ENCODE measurements at places on chromosomes 1 and 21.
A peak's percentile ranks its signal among the peaks of the same experiment; 100 is the strongest.

GRCh38 chr1:8569242-8569641 lies 248.2 kb downstream of the RERE start:
- DNase-seq = no peak

DNA sequence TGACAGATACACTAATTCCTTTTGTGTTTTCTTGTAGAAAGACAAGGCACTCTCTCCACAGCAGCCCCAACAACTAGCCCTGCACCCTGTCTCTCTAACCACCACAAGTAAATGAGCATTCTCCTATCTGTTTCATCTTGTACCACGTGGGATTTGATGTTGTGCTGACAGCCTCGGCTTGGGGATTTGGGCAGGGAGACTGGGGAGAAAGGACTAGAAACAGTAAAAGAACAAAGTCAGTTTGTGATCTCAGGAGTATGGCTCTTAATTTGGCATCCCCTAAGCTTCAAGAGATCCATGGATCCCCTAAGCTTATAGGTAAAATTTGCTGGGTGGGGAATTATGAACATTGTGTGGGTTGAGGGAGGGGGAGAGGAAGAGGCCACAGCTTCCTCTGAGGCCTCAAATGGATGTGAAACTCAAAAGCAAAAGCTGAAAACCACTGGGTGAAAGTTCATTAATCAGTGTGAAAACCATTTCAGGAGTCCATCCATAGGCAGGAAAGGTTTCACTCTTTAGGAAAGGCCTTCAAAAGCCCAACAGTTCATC lies 3.1 kb downstream of the C1orf162 start:
- peak; percentile 46 for DNase-seq

DNA sequence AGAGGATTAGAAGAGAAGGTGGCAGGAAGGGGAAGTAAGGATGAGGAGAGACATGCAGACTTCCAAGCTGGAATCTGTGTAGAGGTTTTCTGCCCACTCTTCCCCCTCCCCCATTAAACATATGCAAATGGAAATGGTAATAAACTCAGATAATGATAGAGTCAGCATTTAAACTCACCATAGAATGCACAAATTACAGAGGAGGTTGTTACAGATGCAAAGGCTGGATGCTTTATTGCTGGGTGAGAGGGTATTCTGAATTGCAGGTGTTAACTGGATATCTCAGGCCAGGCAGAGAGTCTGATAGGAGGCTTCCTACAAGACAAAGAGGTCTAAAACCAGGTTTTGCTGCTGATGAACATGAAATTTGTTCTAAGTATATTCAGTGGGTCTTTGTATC lies 372.5 kb downstream of the SEC16B start:
- no peak for DNase-seq

DNA sequence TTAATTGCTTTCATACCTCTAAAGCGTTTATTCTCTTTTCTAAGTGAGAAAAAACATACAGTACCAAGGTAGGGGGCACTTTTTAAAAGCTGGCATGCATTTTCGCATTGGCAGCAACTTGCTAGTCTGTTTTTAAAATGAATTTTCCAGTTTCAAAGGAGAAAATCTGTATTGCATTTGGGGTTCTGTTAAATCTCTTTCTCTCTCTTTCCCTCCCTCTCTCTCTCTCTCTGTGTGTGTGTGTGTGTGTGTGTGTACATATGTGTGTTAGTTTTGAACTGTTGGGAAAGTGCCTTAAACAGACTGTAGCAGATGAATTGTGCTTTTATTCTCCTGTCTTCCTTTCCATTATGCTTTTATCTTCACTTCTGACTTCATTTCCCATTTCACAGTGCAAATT lies 7.3 kb downstream of the NIBAN1 start:
- DNase-seq = no peak

GRCh38 chr1:14435368-14436023 lies 163.0 kb upstream of the KAZN start:
- no peak for DNase-seq

- DNase-seq = no peak
Measured at GRCh38 chr1:235101558-235102258, 26.9 kb downstream of the TOMM20 start.

GRCh38 chr21:42784276-42784675 lies 95.1 kb downstream of the WDR4 start:
- DNase-seq = no peak

DNA sequence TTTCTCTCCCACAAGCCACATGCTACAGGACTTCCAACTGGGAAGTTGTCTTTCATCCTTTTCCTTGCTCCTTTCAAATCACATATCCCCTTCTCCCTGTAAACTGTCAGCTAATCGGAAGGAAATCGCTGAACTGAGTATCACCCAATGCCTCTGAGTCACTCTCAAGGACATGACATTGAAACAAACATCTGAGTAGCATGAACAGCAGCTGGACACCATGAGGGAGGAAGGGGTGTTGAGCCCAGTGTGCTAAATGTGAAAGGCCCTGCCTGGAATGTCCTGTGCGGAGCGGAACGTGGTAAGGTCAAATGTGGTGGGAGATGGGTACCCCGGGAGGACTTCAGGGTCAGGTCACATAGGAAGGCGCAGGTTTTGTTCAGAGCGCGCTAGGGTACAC lies at the start of gene OR2AJ1:
Gene OR2AJ1, plus strand, starts transcription at position 22 of the 400 bp plus-strand sequence. CDS start 8,880 bp downstream, outside the sequence.
- no peak for DNase-seq

- no peak for DNase-seq
Measured at GRCh38 chr1:243455760-243456651, 200.2 kb downstream of the SDCCAG8 start.

DNA sequence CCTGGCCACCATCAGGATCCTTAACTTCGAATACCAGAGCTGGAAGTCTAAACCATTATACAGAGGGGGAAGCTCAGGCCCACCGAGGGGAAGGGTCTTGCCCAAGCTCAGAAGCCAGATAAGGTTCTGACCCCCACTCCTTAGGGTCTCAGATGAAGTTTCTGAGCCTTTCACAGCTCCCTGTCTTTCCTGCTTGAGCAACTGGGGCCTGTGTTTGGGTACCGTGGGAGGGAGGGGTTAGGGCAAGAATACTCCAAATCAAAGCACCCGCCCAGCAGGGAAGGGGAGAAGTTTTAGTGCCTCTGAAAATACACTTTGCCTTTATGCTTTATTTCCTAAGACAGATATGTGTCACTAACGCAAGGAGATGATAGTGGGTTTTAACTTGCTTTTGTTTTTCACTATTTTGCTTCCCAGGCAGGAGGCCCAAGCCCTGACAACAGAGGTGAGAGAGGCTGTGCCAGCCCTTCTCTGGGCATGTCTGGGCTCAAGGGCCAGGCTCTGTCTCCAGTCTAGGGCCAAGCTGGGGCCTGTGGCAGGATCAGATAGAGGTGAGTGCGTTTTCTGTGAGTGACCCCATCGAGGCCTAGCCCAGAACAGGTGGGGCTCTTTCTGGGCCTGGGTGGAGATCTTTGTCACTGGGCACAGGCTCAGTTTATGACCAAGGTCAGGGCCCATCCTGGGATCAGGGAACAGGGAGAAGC lies 20.5 kb upstream of the TENT5B start:
- DNase-seq = no peak

DNA sequence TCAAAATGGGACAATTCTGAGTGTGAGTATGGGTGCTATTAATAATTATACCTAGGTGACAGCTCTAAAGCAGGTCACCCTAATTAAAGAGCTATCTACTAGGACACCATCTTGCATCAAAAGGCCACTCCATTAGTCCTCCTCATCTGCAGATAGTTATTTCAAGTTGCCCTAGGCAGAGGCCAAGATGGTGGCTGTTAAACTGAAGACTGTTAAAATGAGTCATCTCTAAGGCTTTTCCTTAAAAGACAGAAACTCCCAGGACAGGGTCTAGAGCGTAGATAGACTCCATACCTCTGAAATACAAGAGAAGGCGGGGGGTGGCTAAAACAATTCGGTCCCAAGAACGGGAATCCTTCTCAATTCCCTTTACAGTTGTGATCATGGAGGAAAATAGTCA lies 4.5 kb upstream of the ZNF697 start:
- DNase-seq = no peak

DNA sequence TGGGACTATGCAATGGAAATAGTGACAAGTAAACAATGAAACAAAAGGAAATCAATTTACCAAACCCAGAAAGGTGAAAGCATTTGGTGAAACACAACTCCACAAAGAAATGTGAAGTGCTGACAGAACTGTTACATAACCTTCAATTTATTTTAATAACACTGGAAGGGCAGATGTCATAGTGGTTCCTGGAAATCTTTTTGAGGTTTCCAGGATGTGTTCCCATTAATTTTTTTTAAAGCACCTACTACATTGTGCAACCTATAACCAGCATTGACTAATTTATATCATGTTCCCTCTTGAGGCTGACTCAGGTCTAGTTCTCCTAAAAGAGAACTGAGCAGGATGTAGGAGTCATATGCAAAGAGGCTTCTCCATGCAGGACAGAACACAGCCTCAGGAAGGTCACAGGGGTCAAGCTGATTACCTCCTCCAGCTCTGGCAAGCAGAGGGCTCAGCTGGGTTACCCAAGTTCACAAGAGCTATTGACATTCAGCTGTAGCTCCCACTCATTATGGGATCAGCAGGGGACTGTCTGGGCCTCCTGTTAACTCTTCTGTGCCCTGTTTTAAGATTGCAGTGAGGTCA lies 157.1 kb upstream of the NRIP1 start:
- no peak for DNase-seq

DNA sequence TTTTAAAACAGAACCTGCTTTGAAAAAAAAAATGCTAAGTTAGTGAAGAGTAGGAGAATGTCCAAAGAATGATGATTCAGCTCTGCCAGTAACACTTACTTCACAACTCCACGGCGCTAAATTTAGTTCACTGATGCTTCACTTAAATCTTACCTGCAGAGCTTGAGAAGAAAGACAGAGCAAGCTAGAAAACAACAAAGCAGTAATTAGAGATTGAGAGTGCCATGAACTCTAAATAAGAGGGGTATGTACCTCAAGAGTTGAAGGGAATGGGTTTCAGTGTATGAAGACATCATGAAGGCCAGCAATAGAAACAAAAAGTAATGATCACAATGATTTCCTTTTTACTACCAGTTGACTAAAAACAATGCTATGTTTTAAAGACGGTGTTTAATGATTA lies 32.8 kb downstream of the EPRS1 start:
- no peak for DNase-seq

DNA sequence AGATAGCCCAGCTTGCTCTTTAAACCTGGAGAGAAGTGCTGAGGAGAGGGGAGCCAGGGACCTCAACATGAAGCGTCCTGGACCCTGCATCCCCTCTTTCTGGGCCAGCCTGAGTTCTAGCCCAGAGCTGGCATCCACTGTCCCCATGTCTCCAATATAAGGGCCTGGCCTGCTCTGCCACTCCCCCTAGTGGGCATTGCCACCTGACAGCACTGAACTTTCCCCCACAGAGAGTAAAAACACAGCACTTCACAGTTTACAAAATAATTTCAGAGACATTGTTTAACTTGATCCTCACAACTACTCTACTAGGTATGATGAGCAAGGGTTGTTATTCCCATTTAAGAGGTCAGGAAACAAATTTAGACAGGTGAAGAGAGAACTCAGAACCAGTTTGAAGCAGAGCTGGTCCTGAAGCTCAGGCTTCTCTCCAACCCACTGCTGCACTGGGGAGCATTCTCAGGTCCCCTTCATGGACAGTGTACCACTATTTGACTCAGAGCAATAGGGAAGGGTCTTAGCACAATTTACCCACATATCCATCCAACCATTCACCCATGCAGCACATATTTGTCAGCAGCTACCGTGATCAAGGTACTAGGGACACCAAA lies 151.2 kb downstream of the DMRTA2 start:
- DNase-seq = peak; percentile 20

- no peak for DNase-seq
Measured at GRCh38 chr1:167057241-167057688, 32.9 kb downstream of the GPA33 start.

GRCh38 chr1:70411360-70411844 lies 334 bp downstream of the CTH start:
- no peak for DNase-seq

- DNase-seq = no peak
Measured at GRCh38 chr1:78468521-78468920, 22.3 kb upstream of the PTGFR start.

DNA sequence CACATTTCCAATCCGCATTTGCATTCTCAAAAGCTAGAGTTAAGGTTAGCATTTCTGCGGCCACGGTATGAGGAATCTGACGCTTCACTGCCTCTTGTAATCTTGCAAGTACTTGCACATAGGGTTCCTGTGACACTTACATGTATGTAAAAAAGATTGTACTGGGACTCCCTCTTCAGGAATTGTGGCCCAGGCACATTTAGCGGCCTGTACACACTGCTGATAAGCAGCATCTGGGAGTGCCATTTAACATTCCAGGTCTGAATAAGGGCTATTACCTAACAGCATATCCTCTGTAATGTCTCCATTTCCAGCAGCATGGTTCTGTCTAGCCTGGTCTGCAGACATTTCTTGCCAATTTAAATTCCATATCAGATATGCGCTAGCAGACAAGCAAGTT lies 75.7 kb downstream of the AXDND1 start:
- no peak for DNase-seq

GRCh38 chr1:6409053-6409452 lies 10.7 kb downstream of the HES2 start:
- no peak for DNase-seq

DNA sequence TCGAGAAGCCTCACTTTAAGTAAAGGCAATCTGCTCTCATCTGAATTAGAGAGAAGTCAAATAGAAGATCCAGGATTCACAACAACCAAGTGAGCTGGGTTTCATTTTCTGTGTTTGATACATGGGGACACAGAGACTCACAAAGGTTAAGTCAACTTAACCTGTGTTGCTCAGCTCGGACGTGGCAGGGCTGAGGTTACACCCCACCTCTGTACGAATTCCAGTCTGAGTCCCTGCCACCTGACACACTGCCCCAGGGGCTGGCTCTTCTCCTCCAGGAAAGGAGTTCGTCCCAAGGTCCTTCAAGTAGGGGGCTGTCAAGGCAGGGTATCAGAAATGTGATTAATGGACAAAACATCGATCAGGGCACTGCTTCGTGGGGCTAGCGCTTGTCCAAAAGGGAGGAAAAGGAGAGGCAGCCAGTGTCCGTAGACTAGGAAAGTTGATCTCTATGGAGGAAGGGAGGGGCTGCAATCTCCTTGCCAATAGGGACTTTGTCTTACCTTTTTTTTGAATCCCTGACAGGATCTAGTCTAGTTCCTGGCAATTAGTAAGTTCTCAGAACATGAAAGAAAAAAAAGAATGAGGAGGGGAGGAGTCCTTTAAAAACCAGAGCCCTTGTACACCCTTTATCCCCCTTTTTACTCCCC lies 116.4 kb downstream of the CNIH3 start:
- DNase-seq = no peak

GRCh38 chr1:210588946-210589345 lies 260.2 kb downstream of the HHAT start:
- no peak for DNase-seq

- DNase-seq = no peak
Measured at GRCh38 chr1:108704496-108704895, 8.2 kb upstream of the FNDC7 start.

- DNase-seq = no peak
Measured at GRCh38 chr21:32597205-32597604, 11.9 kb upstream of the TCP10L start.

GRCh38 chr21:17050156-17050555 lies 462.7 kb upstream of the CXADR start:
- DNase-seq = no peak
